ENCODE measurements at places on chromosomes 11 and 22.

GRCh38 chr11:25485315-25485714, 846.6 kb upstream of the ANO3 start:
- no peak for DNase-seq

DNA sequence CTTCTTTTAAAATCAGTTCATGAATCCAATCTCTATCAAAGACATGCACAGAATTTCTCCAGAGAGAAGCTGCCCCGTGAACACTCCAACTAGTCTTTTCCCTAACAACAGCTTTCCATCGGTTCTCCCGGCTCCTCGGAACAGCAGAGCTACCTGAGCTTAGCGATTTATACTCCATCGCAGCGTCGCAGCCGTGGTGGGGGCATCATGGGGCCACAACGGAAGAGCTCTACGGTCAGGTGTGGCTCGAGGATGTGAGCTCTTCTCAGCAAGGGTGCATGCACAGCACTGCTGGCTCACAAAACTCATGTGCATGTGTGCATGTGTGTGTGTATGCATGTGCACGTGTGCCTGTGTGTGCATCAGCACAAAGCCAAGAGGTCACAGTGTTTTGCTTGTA, 11.7 kb upstream of the MOB2 start:
- no peak for DNase-seq

DNA sequence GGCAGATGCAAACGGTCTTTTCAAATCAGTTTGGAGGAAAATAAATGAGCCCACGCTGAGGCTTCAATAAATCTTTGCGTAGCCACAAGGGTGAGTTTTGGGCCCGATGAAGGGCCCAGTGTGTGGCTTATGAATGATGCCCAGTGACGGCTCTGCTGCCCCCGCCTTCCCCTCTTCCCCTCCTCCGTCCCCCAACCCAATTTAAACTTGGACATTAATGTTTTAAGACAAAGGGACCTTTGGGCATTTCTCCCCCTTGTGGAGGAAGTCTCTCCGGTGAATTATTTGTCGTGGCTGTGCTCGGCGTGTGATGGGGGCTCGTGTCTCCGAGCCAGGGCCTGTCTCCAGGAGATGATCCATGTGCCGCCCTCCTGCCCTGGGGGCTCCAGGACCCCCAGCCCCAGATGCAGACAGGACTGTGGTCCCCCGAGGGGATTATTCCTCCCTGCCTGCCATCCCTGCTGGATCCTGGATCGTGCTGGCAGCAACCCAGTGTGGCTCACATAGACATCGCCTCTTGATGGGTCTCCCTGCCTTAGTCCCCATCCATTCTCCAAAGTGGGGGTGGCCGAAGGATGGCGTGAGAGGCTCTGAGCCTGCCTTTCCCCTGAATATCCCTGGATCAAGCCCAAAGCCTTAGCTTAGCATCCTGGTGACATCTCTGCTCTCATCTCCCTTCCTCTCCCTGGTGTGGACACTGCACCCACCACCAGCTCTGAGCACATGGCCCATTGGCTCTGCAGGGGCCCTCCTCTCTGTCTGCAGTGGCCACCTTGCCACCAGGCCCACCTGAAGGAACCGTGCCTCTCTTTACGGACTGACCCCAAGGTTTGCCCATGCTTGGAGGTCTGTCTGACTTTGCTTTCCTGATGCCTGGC, 56.4 kb downstream of the SMIM38 start:
- DNase-seq, result no peak

GRCh38 chr11:95684701-95685100, 104.9 kb downstream of the FAM76B start:
- no peak for DNase-seq

DNA sequence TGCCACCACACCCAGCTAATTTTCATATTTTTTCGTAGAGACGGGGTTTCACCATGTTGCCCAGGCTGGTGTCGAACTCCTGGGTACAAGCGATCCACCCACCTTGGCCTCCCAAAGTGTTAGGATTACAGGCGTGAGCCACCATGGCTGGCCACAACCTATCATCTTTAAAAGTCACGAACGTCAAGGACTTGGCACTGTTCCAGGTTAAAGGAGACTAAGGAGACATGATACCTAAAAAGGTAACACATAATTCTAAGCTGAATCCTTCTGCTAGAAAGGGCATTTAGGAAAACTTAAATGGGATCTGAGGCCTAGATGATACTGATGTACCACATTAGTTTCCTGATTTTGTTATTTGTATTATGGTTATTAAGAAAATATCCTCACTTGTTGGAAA, 43.3 kb upstream of the SYT9 start:
- DNase-seq, result no peak

DNA sequence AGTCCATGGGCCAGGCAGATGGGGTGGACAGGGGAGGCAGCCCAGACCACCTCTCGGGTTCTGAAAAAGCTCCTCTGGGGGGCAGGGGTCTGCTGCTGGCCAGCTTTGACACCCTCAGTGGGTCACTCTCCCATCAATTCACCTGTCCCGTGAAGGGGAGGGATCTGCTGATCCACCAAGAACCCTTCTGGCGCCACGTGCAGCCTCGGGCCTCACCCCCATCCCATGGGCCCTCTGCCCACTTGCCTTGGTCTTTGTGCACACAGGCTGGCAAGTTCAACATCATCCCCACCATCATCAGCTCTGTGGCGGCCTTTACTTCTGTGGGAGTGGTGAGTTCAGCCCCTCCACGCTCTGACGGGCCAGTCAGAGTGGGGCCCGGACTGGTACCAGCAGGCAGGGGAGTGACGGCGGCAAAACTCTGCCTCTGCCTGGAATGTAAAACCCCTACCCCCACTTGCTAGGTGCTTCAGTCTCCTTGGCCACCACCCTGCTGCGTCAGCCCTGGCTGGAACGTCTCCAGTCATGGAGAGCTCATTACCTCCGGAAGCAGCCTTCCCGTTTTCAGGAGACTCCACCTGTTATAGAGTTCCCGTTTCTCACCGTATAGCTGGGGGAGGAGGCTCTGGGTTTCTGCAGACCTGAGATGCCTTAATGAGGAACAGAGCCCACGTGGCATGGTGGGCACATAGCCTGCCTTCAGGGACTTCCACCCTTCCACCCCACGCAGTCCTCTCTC, 12.7 kb downstream of the PRG3 start:
- DNase-seq, result no peak

- DNase-seq, result no peak
These were observed 7.2 kb upstream of the EHD1 start for GRCh38 chr11:64885367-64886286.

- DNase-seq, result no peak
These were observed 2.4 kb downstream of the UCP2 start for GRCh38 chr11:73980001-73980961.

DNA sequence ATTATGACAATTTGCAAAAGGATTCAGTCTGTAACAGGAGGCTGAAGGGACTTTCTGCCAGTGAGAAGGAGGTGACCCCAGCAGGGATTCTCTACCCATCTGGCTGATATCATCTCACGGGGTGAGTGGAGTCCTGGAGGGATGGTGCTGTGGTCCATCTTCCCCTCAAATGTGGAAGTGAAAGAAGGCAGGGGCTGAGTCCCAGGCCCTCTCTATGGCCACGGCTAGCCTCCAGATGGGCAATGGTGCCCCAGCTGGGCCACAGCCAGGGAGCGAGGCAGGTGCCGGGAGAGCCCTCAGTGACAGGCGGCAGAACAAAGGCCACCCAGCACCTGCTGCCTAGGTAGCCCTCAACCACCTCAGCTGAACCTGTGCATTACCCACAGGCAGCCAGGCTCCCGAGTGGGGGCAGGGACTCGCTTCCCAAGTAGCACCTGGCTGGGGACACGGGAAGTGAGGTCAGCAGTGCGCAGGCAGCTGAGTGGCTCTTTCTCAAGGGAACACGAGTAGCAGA, 6.7 kb downstream of the NECTIN1 start:
- peak; percentile 33 for DNase-seq

GRCh38 chr11:95108671-95109551, 19.3 kb downstream of the ENDOD1 start:
- no peak for DNase-seq

- DNase-seq, result no peak
These were observed 17.0 kb upstream of the FAM181B start for GRCh38 chr11:82750643-82751139.

DNA sequence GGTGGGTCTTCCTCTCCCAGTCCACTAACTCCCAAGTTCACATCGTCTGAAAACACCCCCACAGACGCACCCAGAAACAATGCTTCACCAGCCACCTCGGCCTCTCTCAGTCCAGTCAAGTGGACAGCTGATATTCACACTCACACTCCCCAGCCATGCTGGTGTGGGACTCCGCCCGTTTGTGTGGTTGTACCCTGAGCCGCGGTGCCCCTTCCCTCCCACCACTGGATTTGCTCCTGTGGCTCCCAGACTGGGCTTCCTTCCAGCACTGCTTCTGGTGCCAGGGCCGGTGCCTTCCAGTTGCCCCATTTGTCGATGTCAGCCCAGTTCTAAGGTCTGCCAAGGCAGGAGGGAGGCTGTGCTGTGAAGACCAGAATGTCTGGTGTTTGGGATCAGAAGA, 37.9 kb upstream of the PLET1 start:
- no peak for DNase-seq

GRCh38 chr11:111344032-111344431, 35.0 kb downstream of the POU2AF1 start:
- no peak for DNase-seq

DNA sequence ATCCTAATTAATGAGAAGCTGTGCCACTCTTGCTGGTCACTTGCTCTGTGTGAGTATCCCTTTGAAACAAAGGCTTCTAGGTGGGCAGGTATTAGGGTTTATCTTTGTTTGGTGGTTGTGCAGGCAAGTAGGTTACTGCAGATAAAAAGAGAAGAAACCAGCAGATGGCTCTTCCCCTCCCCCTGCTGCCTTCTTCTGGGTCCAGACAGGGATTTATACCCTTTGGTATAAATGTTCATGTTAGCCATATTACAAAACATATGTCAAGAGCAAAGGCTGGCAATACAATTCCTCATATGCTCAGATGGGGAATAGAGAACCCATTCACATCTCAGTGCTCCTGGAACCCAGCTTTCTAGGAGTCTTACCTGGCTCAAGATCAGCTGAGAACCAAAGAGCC, 109.9 kb downstream of the NAV2 start:
- no peak for DNase-seq

DNA sequence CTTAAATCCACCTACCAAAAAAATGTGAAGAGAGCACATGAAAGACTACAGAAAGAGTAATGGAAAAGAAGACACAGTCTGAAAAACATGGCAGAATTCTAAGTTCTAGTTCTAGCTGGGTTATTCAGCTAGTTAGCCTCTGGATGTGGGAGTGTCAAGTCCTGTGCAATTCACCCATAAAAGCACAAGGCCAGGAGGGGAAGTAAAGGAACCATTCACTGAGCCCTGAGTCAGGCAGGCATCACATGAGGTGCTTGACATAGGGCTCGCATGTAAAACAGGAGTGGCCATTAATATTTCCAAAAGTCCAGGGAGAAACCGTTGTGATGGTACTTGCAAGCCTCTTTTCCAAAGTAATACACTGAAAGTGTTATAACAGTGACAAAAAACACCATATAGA, 103.7 kb downstream of the GAB2 start:
- no peak for DNase-seq

GRCh38 chr11:32310214-32310601, 125.1 kb downstream of the WT1 start:
- DNase-seq, result no peak

- DNase-seq, result no peak
These were observed 87.2 kb downstream of the KCNC1 start for GRCh38 chr11:17821648-17822400.

DNA sequence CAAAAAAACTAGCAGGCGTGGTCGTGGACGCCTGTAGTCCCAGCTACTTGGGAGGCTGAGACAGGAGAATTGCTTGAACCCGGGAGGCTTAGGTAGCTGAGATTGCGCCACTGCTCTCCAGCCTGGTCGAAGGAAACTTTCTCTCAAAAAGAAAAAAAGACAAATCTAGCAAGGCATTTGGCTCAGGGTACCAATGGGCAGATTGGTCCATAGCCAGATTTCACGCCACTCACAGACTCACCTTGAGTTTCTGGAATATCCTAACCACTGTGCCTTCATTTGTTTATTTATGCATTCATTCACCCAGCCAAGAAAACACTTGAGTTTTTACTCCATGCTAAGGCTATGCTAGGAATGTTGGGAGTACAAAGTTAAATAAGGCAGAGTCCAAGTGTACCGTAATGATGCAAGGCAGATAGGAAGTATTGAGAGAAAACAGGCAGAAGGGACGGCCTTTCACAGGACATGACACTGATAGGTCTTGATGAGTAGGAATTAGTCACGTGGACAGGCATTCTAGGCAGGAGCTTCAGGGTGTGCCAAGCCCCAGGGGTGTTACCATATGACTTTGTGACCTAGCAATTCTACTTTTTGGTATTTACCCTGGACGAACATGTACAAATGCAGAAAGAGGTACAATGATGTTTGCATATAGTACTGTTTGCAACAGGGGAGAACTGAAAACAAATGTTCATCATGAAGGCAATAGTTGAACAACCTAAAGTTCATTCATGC, 3.0 kb upstream of the PACSIN3 start:
- no peak for DNase-seq

GRCh38 chr22:49632199-49633009, 195.3 kb downstream of the BRD1 start:
- DNase-seq, result no peak

GRCh38 chr11:13429836-13430235, 33.2 kb downstream of the BTBD10 start:
- no peak for DNase-seq

DNA sequence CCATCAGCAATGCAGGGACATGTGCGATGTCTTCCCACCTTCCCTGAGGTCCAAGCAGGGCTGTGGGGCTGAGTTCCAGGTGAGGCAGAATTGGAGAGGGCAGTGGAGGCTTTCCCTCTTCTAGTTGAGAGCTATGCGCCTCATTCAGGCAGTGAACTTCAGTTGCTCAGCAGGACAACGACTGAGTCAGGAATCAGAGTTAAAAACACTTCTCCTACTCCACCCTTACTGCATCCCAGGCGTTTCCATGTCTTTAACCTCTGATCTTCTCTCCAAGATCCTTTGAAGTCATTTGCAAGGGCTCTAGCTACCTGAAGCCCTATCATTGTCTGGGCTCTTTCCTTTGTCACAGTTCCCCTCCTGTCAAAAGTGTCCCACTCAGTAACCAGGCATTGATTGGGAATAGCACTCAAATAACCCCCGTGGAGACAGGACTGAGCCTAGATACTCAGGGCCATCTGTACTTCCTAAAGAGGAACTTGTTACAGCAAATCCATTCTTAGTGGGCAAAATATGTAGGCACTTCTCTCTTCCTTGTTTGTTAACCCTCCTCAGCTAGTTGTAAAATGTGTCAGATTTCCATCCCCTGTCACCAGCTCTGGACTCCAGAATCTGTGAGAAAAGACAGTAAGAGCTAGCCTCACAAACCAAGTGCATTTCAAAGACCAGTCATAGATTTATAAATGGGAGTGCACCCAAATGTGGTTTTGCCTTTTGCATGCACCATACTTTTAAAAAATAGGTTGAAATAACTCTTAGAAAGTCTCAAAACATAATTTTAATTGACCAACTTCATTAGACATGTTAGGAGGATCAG, 72.5 kb upstream of the MYO18B start:
- no peak for DNase-seq

GRCh38 chr11:75420224-75421034, 12.6 kb downstream of the KLHL35 start:
- DNase-seq, result no peak
